ENCODE measurements at places on chromosomes 13 and 19.

DNA sequence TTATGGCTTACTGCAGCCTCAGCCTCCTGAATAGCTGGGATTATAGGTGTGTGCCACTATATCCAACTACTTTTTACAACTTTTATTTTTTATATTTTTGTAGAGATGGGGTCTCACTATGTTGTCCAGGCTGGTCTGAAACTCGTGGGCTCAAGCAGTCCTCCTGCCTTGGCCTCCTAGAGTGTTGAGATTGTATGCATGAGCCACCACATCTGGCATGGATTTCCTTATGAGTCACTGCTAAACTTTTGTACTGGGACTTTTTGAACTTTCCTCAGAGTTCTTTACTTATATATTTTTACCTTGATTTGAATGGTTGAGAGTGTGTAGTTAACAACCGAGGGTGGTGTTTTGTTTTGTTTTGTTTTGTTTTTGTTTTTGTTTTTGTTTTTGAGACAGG, 33.4 kb downstream of the DNAJC3 start:
- DNase-seq: no peak

DNA sequence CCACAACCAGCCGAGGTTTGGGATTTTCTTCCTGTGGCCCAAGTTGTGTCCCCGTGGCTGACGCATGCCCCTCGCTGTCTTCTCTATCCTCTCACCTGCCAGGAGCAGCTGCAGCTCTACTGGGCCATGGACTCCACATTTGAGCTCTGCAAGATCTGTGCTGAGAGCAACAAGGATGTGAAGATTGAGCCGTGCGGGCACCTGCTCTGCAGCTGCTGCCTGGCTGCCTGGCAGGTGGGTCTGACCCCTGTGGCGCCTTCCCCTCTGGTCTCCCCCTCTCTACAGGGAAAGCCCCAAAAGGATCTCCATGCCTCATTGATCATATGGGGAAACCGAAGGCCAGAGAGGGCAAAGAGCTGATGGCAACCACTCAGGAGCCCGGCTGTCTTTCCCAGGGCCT, 14.6 kb downstream of the CBLC start:
- no peak for DNase-seq

- DNase-seq: no peak
These were observed 389.2 kb downstream of the EFNB2 start for GRCh38 chr13:106145997-106146864.

DNA sequence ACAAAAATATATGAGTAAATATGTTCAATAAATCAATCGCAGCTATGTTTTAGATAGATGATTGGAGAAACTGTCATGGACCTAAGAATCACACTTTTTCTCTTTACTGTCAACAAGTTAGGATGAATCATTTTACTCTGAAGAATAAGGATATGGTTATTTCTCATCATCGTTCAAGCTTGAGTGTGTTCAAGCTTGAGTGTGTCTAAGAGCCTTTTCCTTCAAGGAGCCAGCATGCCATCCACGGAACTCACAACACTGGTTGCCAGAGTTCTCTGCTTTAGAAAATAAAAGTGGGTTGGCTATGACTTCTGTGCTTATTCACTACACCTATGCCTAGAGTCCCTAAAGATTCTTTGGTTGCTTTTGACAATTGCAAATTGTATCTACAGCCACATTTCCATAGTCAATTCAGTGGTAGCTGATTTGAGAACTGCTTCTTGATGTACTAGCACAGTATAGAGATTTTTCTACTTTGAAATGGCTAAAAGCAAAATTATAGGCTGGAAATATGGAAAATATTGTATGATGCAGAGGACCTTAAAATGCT, 58.1 kb upstream of the SCEL start:
- DNase-seq: no peak

GRCh38 chr13:101941095-101941783, 460.6 kb downstream of the FGF14 start:
- no peak for DNase-seq

GRCh38 chr19:32324631-32325285, 20.7 kb upstream of the ZNF507 start:
- no peak for DNase-seq

DNA sequence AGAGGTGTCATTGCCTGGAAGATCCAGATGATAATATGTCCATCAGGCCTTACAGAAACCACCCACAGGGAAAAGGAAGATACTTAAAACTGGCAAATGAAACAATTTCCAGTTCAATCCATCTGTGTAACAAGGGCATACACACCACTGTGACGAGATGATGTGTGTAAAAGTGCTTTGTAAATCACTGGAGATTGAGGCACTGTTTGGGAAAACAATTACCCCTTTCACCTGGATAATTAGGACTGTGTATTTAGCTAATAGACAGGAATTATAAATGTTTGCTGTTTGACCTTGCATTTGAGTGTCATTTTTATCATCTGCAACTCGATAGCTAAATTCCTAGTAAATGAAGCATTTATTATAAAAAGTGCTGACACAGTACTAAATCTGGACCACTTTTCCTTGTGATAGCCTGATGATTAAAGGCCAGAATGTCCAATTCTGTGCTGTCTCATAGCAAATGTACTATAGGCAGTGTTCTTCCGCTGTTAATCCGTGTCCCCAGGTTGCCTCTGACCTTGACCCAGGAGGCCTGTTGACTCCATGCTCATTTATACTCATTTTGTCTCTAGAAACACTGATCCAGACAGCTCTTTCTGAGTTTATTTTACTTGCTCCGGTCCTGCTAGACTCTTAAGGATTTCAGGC, 105.8 kb downstream of the LACC1 start:
- no peak for DNase-seq

GRCh38 chr13:96793404-96793755, 200.9 kb downstream of the OXGR1 start:
- no peak for DNase-seq

GRCh38 chr19:5489551-5489950, 34.3 kb downstream of the ZNRF4 start:
- no peak for DNase-seq

DNA sequence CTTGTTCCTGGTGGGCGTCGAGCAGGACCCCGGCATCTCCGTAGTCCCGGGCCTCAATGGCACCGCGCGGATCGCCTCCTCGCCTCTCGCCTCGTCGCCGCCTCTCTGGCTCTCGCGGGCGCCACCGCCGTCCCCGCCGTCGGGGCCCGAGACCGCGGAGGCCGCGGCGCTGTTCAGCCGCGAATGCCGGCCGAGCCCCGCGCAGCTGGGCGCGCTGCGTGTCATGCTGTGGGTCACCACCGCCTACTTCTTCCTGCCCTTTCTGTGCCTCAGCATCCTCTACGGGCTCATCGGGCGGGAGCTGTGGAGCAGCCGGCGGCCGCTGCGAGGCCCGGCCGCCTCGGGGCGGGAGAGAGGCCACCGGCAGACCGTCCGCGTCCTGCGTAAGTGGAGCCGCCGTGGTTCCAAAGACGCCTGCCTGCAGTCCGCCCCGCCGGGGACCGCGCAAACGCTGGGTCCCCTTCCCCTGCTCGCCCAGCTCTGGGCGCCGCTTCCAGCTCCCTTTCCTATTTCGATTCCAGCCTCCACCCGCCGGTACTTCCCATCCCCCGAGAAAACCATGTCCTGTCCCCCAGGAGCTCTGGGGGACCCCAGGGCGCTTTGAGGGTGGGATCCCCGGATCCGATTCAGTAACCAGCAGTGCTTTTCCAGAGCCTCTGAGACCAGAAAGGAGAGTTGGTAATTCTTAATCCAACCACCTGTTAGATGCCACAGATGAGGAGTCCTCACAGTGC, 885 bp downstream of the MLNR start:
- DNase-seq: no peak

- DNase-seq: no peak
These were observed 12.5 kb downstream of the ALG5 start for GRCh38 chr13:36986462-36987240.

DNA sequence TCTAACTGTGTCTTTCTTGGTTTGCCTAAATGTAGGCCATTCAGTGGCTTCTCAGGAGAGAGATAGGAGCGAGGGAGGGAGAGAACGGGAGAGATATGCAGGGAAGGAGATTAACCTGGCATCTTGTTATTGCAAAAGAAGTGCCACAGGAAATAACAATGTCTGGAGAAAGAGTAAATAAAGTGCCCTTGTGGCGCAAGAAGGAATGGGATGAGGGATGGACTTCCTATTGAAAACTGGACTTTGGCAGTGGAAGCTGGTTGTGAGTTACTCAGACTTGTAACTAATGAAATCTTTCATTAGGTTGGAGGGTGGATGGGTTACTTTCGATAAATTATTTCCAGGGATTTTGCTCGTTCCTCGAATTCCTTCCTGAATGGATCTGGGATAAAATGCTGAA, 136.1 kb downstream of the LACC1 start:
- DNase-seq: no peak

GRCh38 chr13:77554069-77554468, 18.6 kb downstream of the SCEL start:
- DNase-seq: no peak

- no peak for DNase-seq
These were observed 17.5 kb upstream of the KBTBD6 start for GRCh38 chr13:41150058-41150457.

DNA sequence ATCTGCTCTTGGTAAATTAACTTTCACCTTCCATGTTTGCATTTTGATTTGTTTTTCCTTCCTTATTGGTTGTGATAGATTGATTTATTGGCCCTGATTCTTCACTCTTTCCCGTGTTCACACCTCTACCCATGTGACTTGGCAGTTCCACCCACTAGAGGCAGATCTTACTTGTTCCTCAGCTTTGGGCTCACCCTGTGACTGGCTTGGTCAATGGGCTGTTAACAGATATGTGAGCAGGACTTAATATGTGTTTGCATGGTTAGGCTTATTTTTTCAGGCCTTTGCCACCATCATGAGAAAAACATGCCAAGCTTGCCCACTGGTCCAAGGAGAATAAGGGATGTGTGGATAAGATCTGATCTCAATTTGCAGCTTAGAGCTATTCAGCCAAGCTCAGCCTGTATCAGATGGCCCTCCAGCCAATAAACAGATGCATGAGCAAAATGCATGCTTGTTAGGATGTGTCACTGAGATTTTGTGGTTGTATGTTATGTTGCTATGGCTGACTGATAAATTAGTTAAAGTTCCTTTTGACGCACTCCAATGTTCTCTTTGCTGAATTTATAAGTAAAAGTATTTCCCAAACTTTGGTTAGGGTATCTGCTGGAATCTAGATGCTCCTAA, 48.0 kb downstream of the RGCC start:
- DNase-seq: no peak

DNA sequence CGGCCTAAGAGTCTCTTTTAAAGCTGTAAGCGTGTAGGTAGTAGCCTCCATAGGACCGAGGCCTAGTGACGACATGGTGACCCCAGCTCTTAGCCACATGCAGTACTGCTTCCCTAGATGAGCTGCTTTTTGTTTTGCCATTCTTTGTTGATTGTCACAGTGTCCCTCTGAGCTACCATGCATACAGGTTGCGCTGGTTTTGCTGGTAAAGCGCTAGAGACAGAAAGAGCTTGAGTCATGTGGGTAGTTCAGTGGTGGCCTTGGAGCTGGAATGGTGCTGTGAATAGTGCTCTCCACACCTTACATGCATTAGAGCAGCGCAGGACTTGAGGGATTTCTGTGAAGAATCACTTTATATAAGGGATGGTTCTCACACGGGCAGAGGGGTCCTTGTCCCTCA, 5.1 kb downstream of the HNRNPM start:
- no peak for DNase-seq

DNA sequence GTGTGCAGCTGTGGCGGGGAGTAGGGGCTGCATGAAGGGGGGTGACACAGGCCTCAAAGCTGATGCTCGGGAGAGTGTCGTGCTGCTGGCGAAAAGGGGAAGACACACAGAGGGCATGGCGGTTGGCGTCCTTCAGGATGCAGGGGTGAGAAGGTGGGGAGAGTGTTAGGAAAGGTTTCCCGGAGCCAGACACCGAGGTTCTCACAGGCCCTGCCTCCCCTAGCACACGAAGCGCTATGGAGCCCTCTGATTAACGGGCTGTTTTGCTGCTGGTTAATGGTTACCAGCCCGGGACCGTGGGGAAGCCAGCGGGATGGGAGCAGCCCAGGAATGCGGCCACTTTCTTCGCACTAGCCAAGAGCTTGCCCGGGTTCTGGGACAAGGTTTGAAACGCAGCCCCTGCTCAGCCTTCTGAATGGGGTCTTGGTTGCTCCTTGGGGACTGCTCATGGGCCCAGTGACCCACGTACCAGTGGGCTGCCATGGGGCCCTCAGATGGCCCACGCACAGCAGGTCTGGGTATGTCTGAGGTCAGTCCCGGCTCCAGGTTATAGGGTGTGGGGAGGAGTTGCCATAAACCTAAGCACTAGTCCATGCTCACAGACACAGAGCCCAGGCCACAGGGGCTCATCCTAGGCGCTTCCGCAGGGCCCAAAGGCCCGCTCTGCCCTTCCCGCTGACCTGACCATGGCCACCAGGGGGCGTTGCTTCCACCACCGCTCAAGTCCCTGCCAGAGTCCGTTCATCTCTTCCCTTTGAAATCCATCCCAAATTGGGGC, 31.3 kb upstream of the ISYNA1 start:
- peak; percentile 58 for DNase-seq

GRCh38 chr19:29326849-29327840, 114.2 kb upstream of the UQCRFS1 start:
- DNase-seq: no peak

GRCh38 chr13:35992964-35993363, 138.2 kb downstream of the DCLK1 start:
- no peak for DNase-seq

DNA sequence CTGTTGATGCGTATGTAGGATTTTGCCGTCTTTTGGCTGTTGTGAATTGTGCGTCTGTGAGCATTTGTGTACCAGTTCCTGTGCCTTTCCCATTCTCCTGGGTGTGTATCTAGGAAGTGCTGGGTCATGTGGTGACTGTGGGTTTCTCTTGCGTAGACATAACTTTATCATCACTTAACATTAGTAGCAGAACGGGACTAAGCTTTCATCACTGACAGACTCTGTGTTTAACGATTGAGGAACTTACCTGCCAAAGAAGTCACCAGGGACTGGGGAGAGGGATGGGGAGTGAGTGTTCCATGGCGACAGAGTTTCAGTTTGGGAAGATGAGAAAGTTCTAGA, 15.0 kb downstream of the FZR1 start:
- no peak for DNase-seq

DNA sequence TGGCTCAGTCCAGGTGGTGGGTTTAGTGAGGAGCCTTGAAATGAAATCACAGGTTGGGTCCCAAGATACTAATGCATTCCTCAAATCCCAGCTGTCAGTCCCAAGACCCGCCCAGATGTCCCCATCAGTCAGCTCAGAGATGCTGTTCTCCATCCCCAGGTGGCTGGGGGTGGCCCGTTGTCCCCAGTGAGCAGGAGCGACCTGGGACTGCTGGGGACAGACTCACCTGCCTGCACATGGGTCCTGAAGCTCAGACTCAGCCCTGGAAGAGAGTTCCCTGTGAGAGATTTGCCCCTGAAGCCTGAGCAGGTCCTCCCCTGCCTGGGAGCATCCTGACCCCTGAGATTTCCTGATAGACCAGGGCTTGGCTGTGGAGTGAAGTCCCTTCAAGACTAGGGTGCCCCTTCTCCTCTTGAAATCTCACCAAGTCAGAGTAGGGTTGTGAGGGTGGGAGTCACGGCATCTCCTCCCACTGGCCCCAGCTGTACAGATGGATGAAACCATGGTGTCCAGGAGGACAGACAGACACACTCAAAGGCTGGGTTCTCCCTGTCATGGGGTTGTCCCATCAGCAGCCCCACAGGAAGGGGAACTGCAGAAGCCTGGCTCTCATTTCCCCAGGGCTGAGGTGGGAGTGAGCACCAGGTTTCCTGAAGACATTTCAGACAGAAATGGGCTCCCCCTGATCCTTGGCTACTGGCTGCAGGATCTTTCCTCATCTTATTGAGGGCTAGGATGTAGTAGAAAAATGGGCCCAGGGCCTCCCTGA, 14.4 kb downstream of the LILRA5 start:
- DNase-seq: no peak

- no peak for DNase-seq
These were observed 36.5 kb upstream of the CYP2B6 start for GRCh38 chr19:40954573-40954972.

- no peak for DNase-seq
These were observed 79.5 kb downstream of the TEX29 start for GRCh38 chr13:111399776-111400538.
